GM12892 (cell line): ENCODE measurements at places on chromosomes 4 and X.

DNA sequence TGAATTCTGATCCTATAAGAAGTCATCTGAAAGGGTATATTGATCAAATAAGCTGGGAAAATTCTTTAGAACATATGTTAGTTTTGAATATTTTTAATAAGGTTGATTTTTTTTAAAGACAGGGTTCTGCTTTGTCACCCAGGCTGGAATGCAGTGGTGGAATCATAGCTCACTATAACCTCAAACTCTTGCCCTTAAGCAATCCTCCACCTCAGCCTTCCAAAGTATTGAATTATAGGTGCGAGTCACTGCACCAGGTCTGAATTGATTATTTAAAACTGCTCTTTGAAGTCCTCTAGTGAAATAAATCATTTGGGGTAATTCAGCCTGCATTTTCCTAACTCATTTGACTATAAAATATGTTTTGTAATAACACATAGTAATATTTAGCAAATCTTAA is 812.3 kb downstream of the PDHA2 start:
- DNase-seq = no peak

- DNase-seq = no peak
These were observed 14.9 kb downstream of the NRK start for GRCh38 chrX:105837232-105837631.

- no peak for DNase-seq
These were observed 250.8 kb upstream of the SFRP2 start for GRCh38 chr4:154039435-154040343.

- no peak for DNase-seq
These were observed 399.7 kb downstream of the PABPC4L start for GRCh38 chr4:133801883-133802282.

DNA sequence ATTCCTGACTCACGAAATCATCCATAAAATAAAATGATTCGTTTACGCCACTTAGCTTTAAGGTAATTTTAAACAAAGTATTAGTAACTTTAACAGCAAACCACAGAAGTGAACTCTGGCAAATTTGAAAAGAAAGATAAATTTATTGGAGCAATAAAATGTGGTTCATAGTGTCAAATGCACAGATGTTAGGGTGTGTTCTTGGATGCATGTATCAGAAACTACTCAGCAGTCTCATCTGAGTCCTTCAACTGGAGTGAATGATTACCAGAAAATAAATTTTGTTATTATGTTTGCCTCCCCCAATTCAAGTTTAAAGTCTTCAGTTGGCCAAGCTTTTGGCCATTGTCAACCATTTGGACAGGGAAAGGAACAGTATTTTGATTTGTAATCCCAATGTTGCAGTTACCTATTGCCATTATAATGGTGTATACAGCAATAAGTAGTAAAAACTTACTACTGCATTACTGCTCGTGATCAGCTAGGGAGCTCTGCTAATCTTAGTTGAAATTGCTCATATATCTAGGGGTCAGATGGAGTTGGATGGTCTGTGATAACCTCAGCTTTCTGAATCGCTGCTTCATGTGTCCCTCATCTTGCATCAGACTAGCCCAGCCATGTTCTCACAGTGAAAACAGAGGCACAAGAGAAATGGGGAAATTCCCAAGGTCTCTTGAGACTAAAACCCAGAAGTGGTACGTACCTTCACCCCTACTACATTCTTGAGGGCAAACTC is 254.6 kb upstream of the KCNIP4 start:
- DNase-seq = no peak

DNA sequence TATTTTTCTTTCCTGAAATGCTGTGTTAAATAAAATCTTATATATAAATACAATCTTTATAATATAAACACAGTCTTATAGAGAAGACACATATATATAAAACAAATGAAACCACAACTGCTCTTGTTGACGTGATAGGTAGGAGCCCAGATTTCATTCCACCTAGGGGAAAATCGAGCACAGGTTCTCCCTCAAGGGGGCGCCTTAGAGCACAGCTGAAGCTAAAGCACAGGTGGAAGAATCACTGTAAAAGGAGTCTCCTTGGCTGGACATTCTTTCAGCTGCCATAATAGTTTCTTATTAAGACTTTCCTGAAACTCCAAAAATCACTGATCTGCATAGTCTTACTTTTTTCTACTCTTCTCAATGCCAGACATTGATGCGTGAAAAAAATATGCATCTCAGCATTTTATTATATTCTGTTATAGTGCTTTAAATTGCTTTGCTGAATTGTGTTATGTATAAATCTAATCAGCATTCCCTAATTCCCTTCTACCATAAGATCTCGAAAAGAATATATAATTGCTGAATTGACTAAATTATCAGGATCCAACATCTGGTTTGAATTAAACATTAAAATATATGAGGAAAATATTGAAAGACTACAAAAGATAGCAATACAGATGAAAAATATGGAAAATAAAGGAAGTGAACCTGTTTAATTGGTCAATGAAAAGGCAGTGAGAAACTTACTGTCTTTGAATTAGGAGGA is 25.5 kb upstream of the RXFP1 start:
- peak; percentile 1 for DNase-seq

DNA sequence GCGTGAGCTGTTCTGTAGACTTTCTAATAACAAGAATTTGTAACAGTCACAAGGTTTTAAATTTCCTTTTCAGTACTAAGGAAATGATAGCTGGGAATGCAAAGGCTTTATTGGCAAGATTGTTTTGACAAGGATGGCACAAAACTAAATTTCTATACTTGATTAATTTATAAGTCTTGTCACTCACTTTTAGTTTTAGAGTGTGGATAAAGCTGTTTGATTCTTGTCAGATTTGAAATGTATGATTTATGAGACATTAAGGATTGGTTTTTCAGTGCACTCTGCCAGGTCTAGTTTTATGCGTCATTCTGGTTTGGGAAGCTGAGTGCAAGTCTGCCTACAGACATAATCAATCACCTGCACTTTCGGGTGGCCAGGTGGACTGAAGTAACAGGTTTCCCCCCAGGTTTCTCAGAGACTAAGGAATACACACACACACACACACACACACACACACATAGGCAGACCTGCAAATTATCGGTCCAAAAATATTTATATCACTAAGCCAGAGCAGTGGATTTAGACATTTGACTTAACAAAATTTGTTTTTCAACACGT is 9.3 kb downstream of the FHL1 start:
- DNase-seq = no peak

- no peak for DNase-seq
These were observed 39.7 kb downstream of the AKAP4 start for GRCh38 chrX:50161127-50161526.

DNA sequence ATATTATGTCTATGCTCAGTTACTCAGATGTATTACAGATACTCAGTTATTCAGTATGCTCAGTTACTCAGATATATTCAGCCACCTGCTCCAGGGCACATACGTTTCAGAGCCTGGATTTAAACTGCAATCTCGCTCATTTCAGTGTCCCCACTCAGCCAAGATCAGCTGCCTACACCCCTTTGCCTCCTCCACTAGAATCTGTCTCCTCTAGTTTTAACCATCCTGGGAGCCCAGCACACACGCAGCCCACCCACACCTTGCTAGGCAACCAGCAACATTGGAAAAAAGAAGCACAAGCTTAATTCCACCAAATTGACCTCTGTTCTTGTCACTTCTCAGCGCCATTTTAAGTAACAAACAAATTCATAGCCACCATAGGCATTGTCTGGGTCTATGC is 246.2 kb downstream of the QDPR start:
- no peak for DNase-seq

- no peak for DNase-seq
These were observed 92.2 kb upstream of the PGRMC2 start for GRCh38 chr4:128379860-128380259.
